Calu3 (cell line): ENCODE measurements at places on chromosomes 5 and 9. TPM values are rescaled to one million over a fixed set of nuclear protein-coding genes. Genes with fewer than 3 reads are reported as not detected.

- DNase-seq = no peak
These were observed 16.0 kb upstream of the SLC22A5 start for GRCh38 chr5:132353486-132353995.

GRCh38 chr5:112245656-112246055 lies 173.4 kb downstream of the EPB41L4A start:
- DNase-seq = no peak

The HEMGN gene
- total RNA-seq = not detected in 2 replicates

DNA sequence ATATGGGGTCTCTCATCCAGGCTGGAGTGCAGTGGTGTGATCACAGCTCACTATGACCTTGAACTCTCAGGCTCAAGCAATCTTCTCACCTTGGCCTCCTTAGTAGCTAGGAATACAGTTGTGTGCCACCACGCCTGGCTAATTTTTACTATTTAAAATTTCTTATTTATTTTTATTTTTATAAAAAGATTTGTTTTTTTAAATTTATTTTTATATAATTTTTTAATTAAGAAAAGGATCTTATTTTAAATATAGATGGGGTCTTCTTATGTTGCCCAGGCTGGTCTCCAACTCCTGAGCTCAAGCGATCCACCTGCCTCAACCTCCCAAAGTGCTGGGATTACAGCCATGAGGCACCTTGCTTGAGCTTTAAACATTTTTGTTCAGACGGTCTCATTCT lies 2.4 kb upstream of the ZCCHC7 start:
- no peak for DNase-seq

DNA sequence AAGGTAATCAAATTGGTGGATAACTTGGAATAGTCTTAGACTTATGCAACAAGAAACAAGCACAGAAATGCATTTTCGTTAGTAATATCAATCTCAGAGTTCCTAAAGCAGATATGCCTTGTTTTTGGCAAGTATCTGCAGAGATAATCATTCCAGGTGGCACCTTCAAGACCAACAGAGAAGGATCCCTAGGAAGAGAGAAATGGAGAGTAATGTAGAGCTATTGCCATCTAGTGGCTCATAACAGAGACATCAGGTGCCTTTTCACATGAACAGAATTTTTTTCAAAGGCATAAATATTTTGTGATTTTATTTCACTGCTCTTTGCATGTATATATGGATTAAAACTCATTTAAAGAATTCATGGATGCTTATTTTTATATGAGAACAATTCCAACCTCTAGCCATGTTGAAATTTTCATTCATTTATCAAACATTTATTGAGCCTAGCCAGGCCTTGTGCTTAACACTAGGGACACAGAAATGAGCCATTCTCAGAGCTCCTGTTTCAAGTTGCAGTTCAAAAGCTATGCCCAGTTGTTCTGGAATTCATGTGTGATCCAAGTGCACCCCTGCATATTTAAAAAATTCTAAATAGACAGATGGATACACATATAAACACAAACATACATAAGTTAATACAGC lies 117.5 kb upstream of the OR13F1 start:
- no peak for DNase-seq

GRCh38 chr5:109863752-109864151 lies 174.0 kb downstream of the MAN2A1 start:
- DNase-seq = no peak

DNA sequence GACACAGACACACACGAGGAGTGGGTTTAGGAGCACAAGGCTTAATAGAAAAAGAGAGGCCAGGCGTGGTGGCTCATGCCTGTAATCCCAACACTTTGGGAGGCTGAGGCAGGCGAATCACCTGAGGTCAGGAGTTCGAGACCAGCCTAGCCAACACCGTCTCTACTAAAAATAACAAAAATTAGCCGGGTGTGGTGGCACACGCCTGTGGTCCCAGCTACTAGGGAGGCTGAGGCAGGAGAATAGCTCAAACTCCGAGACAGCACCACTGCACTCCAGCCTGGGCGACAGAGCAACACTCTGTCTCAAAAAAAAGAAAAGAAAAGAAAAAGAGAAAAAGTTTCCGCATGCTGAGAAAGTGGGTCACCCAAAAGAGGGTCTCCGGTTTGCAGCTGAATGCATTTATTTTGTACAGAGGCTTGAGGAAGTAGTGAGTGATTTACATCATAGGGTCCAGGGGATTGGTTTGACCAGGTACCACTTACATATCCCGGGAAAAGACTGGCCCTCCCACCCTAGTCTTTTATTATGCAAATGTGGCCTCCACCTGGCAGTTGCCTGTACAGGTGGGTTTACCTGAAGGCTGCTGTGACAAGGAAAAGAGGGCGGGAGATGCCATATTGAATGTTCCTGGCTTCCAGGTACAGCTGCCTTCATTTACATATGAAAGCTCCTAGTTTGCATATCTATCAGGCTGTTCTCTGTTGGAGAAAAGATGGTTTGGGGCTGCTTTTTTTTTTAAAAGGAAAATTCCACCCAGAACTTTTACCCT lies 366.2 kb upstream of the GRAMD2B start:
- no peak for DNase-seq

GRCh38 chr5:141641634-141642267 lies 5.0 kb downstream of the RELL2 start:
- DNase-seq = peak; percentile 54

DNA sequence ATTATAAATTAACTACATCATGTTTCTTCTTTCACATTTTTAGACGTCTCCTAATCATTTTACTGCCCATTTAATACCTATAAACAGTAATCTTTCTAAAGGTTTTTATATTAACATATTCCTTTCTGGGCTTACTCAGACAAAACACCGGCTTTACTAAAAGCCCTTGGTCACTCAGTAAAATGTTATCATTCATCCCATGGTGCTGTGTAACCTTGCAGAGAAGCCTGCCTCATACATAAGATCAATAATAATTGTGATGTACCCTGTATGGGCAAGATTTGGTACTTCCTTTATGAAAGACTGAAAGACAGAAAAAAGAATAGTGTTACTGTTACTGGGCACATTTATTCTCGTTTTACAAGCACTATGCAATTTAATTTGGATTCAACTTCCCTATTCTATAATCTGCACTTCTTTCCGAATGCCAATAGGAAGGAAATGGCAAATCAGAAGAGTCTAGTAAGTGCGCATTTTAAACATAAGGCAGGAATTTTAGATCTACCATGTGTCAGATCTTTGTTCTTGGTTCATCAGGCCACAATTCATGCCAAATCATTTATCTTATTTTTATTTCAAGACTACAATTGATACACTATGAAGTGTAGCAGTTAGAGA lies 522.2 kb downstream of the CSNK1G3 start:
- DNase-seq = no peak

DNA sequence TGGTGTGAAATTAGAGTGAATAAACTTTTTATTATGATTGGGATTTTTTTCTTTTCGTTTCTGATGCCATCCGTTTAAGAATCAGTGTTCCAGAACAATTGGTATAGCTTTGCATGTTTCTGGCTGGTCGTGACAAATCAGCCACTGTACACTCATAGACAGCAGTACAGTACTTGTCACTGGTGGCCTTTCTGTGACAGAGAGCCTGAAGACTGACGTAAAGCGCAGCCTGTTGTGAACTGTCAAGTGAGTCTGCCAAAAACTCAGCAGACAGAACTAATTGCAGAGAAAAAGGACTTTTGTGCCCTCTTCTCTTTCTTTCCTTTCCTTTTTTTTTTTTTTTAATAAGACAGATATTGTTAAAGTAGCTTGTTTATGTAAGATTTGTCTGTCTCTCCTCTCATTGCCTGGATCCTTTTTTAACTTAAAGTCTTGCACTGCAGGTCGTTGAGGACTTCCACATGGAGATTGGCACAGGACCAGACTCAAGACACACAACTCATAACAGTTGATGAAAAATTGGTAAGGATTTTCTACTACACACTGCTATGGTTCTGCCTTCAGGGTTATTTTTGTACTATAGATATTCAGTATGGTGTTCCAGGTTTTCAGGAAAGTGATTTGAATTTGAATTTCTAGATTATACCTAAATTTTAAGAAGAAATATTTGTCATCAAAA lies 42.7 kb downstream of the NDUFS4 start:
- DNase-seq = no peak

The SLC36A3 gene
- total RNA-seq = not detected in 2 replicates

DNA sequence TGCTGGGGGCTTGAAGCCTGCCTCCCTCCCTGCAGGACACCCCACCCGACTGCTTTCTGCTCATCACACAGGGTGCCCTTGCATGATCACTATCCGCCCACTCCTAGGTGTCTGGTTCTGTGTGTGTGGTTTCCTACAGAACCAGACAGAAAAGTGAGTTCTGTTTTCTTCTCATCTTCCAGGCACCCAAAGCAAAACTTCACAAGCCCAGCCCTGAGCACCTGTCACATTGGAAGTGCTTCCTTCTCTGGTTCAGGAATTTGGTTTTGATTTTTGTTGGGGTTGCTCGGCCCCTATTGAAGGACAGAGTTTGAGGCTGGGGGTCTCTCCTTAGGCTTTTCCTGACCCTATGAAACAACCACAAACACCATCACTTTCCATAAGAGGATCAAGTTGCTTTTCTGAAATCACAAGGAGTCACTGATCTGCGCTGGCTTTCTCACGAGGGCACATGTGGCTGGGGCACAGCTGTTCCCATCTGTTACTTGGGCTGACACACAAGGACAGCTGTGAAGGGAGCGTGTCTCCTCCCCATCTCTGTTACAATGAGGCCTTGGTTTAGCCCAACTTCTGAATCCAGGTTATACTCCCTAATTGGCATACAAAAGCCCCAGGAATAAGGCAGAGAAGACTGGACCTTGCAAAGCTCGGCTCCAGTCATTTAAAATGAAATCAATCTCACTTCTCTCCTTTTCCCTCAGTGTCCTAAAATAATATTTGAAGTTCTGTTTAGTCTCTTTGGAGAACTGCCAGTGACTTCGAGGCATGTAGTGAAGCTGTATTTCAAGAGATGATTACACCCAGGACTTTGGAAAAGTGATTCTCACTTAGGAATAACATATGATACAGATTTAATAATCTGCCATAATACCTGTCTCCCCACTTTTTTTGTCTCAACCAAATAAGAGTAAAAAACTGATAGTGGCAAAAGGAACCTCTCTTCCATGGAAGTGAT lies 213.1 kb upstream of the GAS1 start:
- no peak for DNase-seq

The ARHGEF28 gene
- 79.3 and 92.0 TPM in 2 replicates for total RNA-seq

The LCN2 gene
- total RNA-seq = 2,733 and 4,208 TPM in 2 replicates

DNA sequence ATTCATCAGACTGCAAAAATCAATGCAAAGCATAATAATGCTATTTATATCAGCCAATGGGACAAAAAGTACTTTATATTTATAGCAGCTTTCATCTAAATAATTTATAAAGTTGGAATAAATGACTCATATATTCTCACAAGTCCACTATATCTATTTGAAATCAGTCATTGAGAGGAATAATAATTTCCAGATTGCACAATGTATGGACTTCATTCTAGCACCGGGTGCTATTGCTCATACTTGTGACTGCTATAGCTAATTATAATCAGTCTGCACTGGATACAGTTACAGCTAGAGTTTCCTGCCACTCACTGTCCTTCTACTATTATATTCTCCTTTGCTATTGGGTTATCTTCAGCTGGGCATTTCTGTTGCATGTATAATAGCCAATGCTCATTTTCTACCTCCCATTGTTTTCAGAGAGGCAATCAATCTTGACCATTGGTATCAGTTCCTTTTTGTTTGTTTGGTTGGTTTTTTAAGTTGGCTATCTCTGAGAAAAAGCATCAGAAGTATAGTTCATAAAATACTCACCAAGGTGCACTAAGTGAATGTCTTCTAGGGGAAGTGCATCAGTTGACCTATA lies 1.9 kb downstream of the CDH18 start:
- DNase-seq = no peak

The PTPN3 gene
- 25.0 and 28.3 TPM in 2 replicates for total RNA-seq

- no peak for DNase-seq
These were observed 73.3 kb downstream of the RXRA start for GRCh38 chr9:134399435-134400056.

DNA sequence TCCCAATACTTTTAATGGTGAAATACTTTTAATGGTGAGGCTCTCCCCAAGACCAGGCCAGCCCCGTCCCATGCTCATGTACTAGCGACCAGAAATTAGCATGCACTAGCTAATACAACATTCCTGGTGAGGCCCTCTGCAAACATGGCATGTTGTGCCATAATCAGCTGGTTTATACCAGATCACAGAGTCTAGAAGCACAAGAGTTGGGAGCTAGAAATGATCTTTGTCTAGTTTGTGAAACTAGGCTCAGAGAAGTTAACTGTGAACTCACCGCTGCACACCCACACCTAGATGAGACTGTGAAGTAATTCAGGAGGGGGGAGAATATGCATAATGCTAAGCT lies 37.4 kb downstream of the MTMR12 start:
- DNase-seq = no peak

The SHB gene
- total RNA-seq = 7.6 and 8.7 TPM in 2 replicates

DNA sequence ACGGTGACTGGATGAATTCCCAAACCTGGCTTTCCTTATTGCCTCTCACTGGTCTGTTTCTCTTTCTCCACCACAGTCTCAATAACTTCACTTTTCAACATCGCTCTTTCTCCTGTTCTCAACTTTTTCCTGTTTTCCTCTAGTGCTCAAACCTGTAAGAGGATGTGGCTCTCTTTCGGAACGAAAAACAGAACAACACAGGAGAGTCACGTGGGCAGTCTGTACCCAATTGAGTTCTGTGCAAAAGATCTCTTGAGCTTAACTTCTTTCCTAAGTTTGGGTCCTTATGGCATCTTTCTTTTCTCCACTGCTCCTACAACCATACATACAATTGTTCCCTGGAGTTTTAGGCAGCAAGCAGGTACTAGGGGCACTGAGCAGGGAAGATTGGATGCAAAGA lies 8.9 kb downstream of the HAVCR1 start:
- no peak for DNase-seq

- no peak for DNase-seq
These were observed 66.7 kb downstream of the SMIM23 start for GRCh38 chr5:171852255-171852681.

- no peak for DNase-seq
These were observed 147.8 kb downstream of the ARRDC3 start for GRCh38 chr5:91235271-91235694.

DNA sequence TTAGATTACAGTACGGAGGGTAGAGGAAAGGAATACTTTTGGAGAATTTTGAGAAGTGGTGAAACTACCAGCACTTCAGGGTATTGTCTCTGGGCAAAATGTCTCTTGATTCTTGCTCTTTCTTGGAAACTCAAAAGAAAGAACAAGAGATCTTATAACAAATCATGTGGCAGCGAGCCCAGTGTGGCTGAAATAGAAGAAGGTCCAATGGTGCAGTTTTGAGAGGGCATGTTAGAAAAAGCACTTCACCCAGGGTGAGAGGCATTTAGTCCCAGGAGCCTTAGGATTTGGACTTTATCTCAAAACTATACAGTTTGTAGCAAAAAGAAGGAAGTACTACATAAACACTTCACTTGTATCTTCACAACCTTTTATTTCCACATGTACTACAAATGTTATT lies 39.4 kb downstream of the NNT start:
- DNase-seq = no peak

- DNase-seq = no peak
These were observed 364.9 kb upstream of the IRX2 start for GRCh38 chr5:3116366-3116765.

DNA sequence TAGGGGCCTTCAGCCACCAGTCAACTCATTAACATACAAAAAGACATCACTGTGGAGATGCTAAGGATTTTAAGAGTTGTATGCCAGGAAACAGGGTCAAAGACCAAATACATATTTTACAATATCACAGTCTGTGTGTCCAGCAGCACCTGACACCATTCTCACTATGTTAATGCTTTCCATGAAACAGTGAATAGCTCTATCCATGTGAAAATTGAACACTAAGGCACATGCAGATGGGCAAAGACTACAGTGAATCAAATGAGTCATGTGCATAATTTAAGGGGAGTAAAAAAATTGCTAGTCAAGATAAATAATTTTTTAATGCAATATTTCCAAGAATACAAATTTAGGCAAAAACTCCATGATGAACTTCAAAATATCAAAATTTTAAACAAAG lies 7.6 kb upstream of the SPATA31E1 start:
- no peak for DNase-seq

The MIGA2 gene
- 17.8 and 21.2 TPM in 2 replicates for total RNA-seq
